ENCODE measurements at places on chromosomes 16 and 17. TPM values are rescaled to one million over a fixed set of nuclear protein-coding genes. Genes with fewer than 3 reads are reported as not detected.

GRCh38 chr17:5618476-5618875 is 34.2 kb upstream of the NLRP1 start:
- DNase-seq, result no peak
- H3K4me3 ChIP-seq, result no peak overlapping the region

DNA sequence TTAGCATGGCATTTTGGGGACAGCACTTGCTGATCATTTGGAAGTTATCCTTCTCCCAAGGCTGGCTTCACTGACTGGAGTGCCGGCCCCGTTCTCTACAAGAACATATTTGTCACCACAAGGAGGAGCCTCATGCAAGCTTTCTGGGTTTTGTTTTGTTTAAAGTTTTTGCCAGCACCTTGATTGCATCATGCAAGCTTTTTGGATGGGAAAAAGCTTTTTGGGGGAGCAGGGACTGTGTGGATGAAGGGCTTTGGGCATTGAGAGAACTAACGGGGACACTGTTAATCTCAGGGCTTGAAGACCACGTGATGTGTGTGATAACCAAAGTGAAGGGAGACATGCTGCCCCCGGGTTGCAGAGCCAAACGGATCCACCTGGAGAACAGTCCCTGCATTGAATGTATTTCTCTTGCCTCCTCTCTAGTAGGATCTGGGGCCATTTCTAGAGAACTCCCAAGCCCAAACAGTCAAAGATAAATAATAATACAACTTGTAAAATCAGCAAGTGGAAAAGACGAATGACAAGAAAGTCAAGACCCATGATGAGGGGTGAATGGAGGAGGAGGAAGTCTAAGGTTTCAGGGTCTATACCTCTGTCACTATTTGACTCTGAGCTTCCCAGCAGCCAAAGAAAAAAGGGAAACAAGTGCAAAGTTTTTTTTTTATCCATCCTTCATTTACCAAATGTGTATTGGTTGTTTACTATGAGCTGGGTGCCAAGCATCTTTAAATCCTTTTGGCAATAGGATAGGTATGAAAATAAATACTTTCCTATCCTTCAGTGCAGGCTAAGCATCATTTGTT is 17.2 kb downstream of the TMEM114 start:
- no peaks in the 10 kb centered on the region for H3K4me1 ChIP-seq
- no peak for DNase-seq
- no peaks in the 10 kb centered on the region for H3K36me3 ChIP-seq
- no peak overlapping the region for H3K27ac ChIP-seq
- H3K27me3 ChIP-seq, result no peaks in the 10 kb centered on the region

DNA sequence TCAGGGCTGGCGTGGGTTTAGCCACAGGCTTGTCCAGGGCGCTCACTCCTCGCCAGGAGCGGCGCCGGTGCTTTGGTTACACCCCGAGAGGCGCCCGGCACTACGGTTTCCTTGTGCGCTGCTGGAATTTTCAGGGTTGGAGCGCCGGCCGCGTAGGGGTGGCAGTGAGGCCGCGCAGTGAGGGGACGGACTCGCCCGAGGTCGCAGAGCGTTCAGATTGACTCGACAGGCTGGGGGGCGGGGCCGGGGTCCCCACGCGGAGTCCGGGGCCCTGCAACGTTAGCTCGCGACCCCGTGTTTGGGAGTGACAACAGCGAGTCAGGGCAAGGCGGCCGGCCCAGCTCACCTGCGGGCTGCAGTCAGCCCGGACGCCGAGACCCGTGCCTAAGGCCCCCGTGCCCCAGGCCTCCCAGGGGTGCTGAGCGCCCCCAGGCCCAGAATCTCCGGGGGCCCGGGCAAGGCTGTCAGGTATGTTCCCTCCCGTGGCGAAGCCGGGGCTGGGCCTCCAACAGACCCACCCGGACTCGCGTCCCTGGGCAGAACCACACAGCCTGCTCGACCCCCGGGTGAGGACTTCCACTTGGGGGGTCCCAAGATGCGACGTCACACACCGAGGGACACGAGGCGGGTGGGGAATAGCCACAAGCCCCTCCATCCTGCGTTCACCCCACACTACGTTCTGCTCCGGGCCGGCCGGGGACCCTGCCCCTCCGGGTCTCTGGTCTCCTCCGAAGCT is 1.3 kb upstream of the ACTG1 start:
- no peaks in the 10 kb centered on the region for H3K36me3 ChIP-seq
- H3K27ac ChIP-seq, result peak overlapping the region; percentile 99
- no peaks in the 10 kb centered on the region for H3K27me3 ChIP-seq
- H3K4me3 ChIP-seq, result peak overlapping the region; percentile 63
- DNase-seq, result peak; percentile 75

Gene PRSS33
- not detected for total RNA-seq

Gene PABPN1L
- not detected for total RNA-seq

- peaks cover 15% of the 10 kb centered on the region for H3K4me1 ChIP-seq
- no peak overlapping the region for H3K4me3 ChIP-seq
- no peaks in the 10 kb centered on the region for H3K36me3 ChIP-seq
- H3K27ac ChIP-seq, result no peak overlapping the region
Measured at GRCh38 chr16:22235839-22236745, 30.0 kb downstream of the EEF2K start.

DNA sequence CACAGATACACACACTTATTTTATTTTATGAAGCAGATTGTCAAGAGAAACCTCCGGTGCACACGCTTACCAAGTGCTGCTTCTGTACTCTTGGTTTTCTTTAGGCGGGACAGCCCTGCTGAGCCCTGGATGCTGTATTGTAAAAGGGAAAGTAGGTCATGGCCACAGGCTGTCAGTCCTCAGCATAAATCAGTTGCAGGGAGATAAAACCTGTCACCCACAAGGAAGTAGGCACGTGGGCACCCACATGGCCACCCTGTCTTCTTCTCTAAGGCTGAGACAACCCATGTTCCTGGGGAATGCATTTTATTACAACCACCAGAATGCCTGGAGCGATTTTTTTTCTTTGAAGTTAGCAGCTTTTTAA is 59.3 kb downstream of the ASIC2 start:
- H3K4me3 ChIP-seq, result no peak overlapping the region
- H3K4me1 ChIP-seq, result peaks cover 27% of the 10 kb centered on the region
- peak overlapping the region; percentile 22 for H3K27ac ChIP-seq
- no peaks in the 10 kb centered on the region for H3K36me3 ChIP-seq

Gene ICAM2
- 16.2 TPM for total RNA-seq

Gene CNEP1R1
- 11.5 TPM for total RNA-seq

- no peak overlapping the region for H3K27ac ChIP-seq
- DNase-seq, result peak; percentile 71
- H3K36me3 ChIP-seq, result no peaks in the 10 kb centered on the region
- no peak overlapping the region for H3K4me3 ChIP-seq
Measured at GRCh38 chr17:15171167-15172047, 93.7 kb downstream of the PMP22 start.

- H3K36me3 ChIP-seq, result no peaks in the 10 kb centered on the region
- H3K27ac ChIP-seq, result peak overlapping the region; percentile 80
- no peaks in the 10 kb centered on the region for H3K27me3 ChIP-seq
- H3K4me1 ChIP-seq, result peaks cover 54% of the 10 kb centered on the region
- peak; percentile 66 for DNase-seq
- H3K4me3 ChIP-seq, result no peak overlapping the region
Measured at GRCh38 chr16:20675488-20676267, 21.8 kb downstream of the ACSM1 start.

Gene HS3ST3B1
- 1.6 TPM for total RNA-seq

- DNase-seq, result no peak
- H3K27me3 ChIP-seq, result no peaks in the 10 kb centered on the region
- H3K27ac ChIP-seq, result no peak overlapping the region
- H3K4me3 ChIP-seq, result no peak overlapping the region
- no peaks in the 10 kb centered on the region for H3K4me1 ChIP-seq
- no peaks in the 10 kb centered on the region for H3K36me3 ChIP-seq
Measured at GRCh38 chr17:77072670-77073069, 68.1 kb upstream of the SEC14L1 start.

- H3K36me3 ChIP-seq, result no peaks in the 10 kb centered on the region
- no peak overlapping the region for H3K4me3 ChIP-seq
- H3K27me3 ChIP-seq, result no peaks in the 10 kb centered on the region
- H3K27ac ChIP-seq, result no peak overlapping the region
Measured at GRCh38 chr17:34665150-34665806, 85.9 kb downstream of the TMEM132E start.

GRCh38 chr17:8623591-8623990 is 6.9 kb downstream of the MYH10 start:
- H3K4me1 ChIP-seq, result no peaks in the 10 kb centered on the region
- H3K27ac ChIP-seq, result no peak overlapping the region
- H3K36me3 ChIP-seq, result no peaks in the 10 kb centered on the region
- no peak for DNase-seq

Gene SPATA32
- 1.0 TPM for total RNA-seq

GRCh38 chr17:64152428-64153125 is 22.6 kb upstream of the ERN1 start:
- peaks cover 98% of the 10 kb centered on the region for H3K4me1 ChIP-seq
- H3K4me3 ChIP-seq, result no peak overlapping the region
- H3K36me3 ChIP-seq, result no peaks in the 10 kb centered on the region
- peak overlapping the region; percentile 74 for H3K27ac ChIP-seq
- no peaks in the 10 kb centered on the region for H3K27me3 ChIP-seq

GRCh38 chr17:39484178-39484577 is 22.9 kb downstream of the CDK12 start:
- no peaks in the 10 kb centered on the region for H3K4me1 ChIP-seq
- H3K36me3 ChIP-seq, result no peaks in the 10 kb centered on the region
- H3K4me3 ChIP-seq, result no peak overlapping the region
- H3K27me3 ChIP-seq, result no peaks in the 10 kb centered on the region

GRCh38 chr16:24737391-24737871 is 8.0 kb downstream of the TNRC6A start:
- H3K4me3 ChIP-seq, result no peak overlapping the region
- no peaks in the 10 kb centered on the region for H3K36me3 ChIP-seq
- no peak for DNase-seq
- no peak overlapping the region for H3K27ac ChIP-seq

Gene HOXB3
- total RNA-seq, result 2.9 TPM

GRCh38 chr16:48434653-48435317 is 49.6 kb upstream of the SIAH1 start:
- no peak overlapping the region for H3K4me3 ChIP-seq
- no peaks in the 10 kb centered on the region for H3K27me3 ChIP-seq
- H3K36me3 ChIP-seq, result no peaks in the 10 kb centered on the region
- no peak overlapping the region for H3K27ac ChIP-seq

DNA sequence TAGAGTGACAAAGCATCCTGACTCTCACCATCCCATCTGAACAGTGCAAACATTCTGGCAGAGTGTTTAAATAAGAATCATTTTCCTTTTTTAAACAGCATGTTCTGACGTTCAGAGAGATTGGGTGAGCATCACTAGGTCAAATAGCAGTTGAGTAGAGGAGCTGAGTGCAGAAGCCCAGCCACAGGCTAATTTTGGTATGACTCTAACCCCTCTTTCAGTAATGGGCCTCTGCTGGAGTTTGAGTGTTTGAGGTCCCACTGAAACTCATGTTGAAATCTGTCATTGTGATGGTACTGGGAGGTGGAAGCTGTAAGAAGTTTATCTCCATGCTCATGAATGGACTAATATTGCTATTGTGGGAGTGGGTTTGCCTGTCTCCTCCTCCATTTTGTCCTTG is 194.4 kb downstream of the SALL1 start:
- no peak overlapping the region for H3K4me3 ChIP-seq
- H3K36me3 ChIP-seq, result no peaks in the 10 kb centered on the region
- DNase-seq, result no peak

- H3K4me1 ChIP-seq, result peaks cover 49% of the 10 kb centered on the region
- no peaks in the 10 kb centered on the region for H3K36me3 ChIP-seq
- DNase-seq, result no peak
- no peak overlapping the region for H3K27ac ChIP-seq
- no peaks in the 10 kb centered on the region for H3K27me3 ChIP-seq
Measured at GRCh38 chr16:89392881-89393737, 97.3 kb downstream of the ANKRD11 start.

Gene HES7
- total RNA-seq, result not detected

- no peak overlapping the region for H3K27ac ChIP-seq
- H3K4me3 ChIP-seq, result no peak overlapping the region
- peaks cover 40% of the 10 kb centered on the region for H3K4me1 ChIP-seq
- DNase-seq, result peak; percentile 71
- H3K36me3 ChIP-seq, result no peaks in the 10 kb centered on the region
- H3K27me3 ChIP-seq, result no peaks in the 10 kb centered on the region
Measured at GRCh38 chr16:20380782-20381181, 23.8 kb downstream of the PDILT start.

DNA sequence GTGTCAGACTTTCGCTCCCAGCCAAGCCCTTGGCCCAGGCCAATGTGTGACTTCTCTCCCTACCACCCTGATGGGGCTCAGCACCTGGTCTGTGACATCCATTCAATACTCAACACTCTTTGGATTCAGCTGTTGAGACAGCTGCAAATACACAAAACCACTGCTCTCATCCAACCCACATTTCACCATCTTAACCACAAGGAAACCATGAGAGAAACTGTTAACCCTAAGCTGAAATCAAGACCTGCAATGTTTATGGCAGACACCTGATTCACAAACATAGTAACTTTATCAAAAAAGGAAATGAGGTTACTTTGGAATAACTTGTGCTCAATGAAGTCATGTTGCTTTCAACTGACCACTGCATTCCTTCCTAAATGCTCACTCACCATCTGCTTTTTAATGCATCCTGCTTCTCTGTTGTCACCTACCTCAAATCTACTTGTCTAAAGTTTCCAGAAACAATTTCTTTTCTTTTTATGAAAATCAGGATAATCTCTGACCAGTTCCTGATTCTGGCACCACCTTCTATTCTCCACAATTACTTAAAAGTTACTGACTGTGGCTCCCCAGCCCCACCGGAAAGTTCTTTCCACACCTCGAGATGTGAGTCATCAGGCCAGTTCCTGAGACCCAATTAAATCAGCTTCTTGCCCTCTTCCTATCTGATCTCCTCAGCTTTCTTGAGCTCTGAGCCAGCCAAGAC is 88.2 kb downstream of the NOG start:
- no peak overlapping the region for H3K4me3 ChIP-seq
- no peak overlapping the region for H3K27ac ChIP-seq
- H3K36me3 ChIP-seq, result no peaks in the 10 kb centered on the region
- H3K4me1 ChIP-seq, result peaks cover 10% of the 10 kb centered on the region

GRCh38 chr16:77745972-77746371 is 23.7 kb downstream of the NUDT7 start:
- no peaks in the 10 kb centered on the region for H3K36me3 ChIP-seq
- H3K4me1 ChIP-seq, result no peaks in the 10 kb centered on the region
- H3K27me3 ChIP-seq, result no peaks in the 10 kb centered on the region
- DNase-seq, result no peak
- no peak overlapping the region for H3K27ac ChIP-seq
- H3K4me3 ChIP-seq, result no peak overlapping the region

Gene TNFRSF13B
- not detected for total RNA-seq

GRCh38 chr17:35254107-35254773 is 11.4 kb downstream of the SLFN5 start:
- no peak overlapping the region for H3K4me3 ChIP-seq
- no peaks in the 10 kb centered on the region for H3K36me3 ChIP-seq
- DNase-seq, result peak; percentile 81
- no peaks in the 10 kb centered on the region for H3K27me3 ChIP-seq
- H3K27ac ChIP-seq, result peak overlapping the region; percentile 57
- H3K4me1 ChIP-seq, result peaks cover 43% of the 10 kb centered on the region

Gene NR1D1
- 5.9 TPM for total RNA-seq
